DMS153 (cell line): ENCODE measurements at places on chromosomes 4 and X.

GRCh38 chrX:133555782-133556458, 140.6 kb upstream of the GPC4 start:
- DNase-seq = no peak

- DNase-seq = no peak
Observed at GRCh38 chr4:128800284-128800683, 9.2 kb upstream of the JADE1 start.

DNA sequence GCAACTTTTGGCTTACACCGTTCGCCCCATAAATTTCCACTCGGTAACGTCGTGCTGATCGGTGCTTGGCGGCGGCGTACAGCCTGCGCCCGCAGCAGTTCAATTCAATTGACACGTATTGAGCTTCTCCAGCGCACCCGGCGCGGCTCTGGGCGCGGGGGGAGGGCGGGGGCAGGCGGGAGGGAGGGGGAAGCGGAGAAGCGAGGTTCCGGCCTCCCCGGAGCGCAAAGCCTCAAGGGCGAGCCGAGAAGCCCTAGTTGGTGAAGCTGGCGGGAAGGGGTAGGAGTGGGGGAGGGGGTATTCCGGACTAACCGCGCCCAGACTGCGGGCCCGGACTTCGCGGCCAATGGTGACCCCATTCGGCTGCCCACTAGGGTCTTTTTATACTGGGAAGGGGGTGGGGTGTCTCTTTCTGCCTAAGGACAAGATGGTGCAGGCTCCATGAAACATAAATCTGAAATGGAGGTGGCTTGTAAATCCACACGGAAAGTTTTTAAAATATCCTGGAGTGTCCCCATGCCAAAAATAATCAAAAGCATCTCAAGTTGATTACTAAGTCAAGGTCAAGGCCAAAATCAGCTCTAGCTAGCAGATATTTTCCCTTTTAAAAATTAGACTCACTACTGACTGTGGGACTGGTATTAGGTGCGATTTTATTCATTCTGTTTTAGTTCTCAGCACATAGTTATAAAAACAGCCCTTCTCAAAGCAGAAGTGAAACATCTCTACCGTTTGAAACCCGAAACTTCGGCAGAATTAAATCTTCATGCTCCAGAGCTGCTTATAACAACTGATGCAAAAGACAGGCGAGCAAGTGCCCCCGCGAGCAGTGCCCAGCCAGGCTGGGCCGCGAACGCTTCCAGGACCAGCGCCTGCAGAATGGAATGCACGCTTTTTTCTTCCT, 1.5 kb upstream of the BCOR start:
- DNase-seq = no peak

DNA sequence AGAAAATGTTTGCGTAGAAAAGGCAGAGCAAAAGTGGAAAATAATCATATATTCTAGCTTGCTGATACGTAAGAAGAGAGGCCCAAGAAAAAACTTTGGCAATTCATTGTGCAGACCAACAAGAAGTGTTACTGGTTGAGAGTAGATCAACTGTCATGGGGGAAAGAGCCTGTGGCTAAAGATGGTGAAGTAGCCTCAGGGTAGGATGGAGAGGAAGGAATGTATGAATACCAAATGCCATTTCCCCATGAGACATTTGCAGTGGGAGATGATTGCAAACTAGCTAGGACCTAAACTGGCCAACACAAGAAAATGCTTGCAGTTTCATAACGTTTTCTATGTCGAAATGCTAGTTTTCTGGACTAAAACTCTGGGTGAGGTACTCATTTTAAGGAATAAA, 47.7 kb upstream of the ADGRL3 start:
- no peak for DNase-seq

DNA sequence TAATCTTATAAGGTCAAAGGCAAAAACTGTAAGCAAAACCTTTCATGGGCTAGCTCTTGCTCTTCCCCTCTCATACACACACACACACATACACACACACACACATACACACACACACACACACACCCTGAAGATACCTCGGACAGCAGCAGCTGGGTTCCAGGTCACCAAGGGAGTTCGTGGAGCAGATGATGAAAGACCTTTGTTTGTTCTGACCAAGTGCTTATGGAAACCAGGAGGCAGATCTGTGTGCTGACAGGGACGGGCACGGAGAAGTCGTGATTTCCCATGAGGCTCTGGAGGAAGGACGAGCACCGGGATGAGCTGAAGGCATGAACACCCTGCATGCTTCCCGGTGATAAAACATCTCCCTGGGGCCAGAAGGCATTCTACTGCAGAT, 35.4 kb upstream of the CRMP1 start:
- DNase-seq = peak; percentile 20

- no peak for DNase-seq
Observed at GRCh38 chrX:72735561-72735960, 21.5 kb upstream of the PHKA1 start.
